Smooth muscle cell of the brain vasculature (primary cell): ENCODE measurements at places on chromosomes 11 and 22.

GRCh38 chr11:119384332-119384731 is 2.8 kb upstream of the USP2 start:
- no peak for DNase-seq

- DNase-seq: no peak
These were observed 229.0 kb upstream of the ZC3H12C start for GRCh38 chr11:109864151-109864661.

DNA sequence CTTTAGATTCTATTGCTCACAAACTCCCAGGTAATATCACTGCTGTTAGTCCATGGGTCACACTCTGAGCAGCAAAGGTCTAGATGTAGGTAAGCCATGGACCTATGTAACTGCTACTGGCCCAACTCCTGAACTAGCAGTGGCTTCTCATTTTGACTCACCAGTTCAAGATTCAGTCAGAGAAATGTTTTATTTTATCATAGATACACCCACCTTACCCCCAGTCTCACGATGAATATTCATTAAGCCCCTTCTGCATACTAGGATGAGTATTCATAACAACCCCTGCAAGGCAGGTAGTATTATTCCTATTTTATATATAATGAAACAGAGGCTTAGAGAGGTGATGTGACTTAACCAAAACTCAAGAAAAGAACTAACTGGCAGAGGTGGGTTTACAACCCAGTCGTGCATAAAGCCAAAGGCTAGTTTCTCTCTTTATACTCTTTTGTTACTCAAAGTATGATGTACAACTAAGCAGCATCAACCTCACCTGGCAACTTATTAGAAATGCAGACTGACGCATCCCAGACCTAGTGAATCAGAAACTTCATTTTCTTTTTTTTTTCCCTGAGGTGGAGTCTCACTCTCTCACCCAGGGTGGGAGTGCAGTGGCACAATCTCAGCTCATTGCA is 957.6 kb upstream of the CCDC90B start:
- DNase-seq: no peak

GRCh38 chr22:36193577-36193976 is 8.0 kb downstream of the APOL4 start:
- no peak for DNase-seq

GRCh38 chr11:124359566-124359965 is 24.7 kb downstream of the OR8B2 start:
- DNase-seq: no peak

- no peak for DNase-seq
These were observed 29.2 kb upstream of the SCN3B start for GRCh38 chr11:123683428-123684170.

DNA sequence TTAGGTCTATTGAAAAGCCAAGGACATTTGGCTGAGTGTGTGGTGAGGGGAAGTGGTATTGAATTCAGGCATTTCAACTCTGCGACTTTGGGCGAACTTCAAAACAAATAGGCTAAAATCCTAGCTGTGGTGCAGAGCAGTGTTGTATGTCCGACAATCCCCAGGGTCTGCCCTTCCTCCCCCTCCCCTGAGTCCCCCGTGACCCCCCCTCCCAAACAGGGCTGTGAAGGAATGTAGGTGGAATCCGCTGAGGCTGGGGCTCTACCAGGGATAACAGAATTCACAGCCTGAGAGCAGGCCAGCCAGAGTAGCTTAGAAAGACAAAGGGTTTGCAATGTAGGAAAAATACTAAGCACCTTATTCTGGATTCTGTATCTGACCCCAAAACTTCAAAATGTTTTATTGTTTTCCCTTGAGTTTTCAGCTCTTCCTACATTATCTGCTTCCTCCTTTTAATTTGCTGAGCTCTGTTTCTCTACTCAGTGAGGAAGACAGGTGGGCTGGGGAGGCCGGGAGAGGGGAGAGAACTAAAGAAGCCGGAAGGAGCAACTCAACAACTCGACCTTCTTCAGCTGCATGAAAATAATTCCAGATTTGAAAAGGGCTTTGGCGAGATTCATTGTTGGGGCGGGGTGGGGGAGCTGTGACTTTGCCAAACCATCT is 315.2 kb downstream of the BLID start:
- peak; percentile 44 for DNase-seq

- DNase-seq: no peak
These were observed 18.4 kb downstream of the BCL9L start for GRCh38 chr11:118907051-118908042.

DNA sequence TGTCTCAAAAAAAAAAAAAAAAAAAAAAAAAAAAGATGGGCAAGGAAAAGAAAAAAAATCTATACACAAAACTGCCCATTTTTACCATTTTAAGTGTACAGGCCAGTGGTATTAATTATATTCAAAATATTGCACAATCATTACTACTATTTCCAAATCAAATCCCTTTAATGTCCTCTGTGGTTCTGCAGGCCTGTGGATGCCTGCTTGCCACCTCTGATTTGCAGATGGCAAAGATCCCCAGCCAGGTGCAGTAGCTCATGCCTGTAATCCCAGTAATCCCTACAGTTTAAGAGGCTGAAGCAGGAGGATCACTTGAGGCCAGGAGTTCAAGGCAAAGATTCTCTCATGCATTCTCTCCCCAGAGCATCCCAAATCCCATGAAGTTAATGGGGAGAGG is 20.2 kb downstream of the RFPL1 start:
- DNase-seq: no peak

- no peak for DNase-seq
These were observed 42.5 kb upstream of the SPATA19 start for GRCh38 chr11:133887692-133888332.

DNA sequence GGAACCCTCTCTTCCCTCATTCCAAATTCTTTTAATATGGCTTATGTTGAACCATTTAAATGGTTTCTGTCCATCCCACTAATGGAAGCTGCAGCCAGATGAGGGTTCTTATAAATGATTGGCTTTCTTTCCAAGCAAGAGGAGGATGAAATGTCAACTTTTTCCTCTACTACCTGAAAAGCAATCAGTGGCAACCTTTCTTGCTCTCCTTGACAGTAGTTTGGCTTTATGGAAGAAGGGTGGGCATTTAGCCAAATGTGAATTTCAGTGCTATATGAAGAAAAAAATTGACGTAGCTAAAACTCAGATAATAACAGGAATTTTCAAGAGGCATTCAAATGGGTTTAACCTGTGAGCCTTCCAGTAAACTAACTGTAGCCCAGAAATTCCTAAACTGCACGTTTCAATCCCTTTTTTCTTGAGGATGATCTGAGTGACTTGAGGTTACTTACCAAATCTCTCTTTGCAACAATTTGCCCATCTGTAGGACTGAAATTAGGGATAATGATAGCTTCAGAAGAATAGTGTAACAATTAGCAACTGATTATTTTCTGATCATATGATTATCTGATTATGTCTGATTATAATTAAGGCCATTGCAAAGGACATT is 90.9 kb downstream of the EXT2 start:
- no peak for DNase-seq

- DNase-seq: peak; percentile 40
These were observed 26.9 kb downstream of the SNAP29 start for GRCh38 chr22:20885557-20886323.

DNA sequence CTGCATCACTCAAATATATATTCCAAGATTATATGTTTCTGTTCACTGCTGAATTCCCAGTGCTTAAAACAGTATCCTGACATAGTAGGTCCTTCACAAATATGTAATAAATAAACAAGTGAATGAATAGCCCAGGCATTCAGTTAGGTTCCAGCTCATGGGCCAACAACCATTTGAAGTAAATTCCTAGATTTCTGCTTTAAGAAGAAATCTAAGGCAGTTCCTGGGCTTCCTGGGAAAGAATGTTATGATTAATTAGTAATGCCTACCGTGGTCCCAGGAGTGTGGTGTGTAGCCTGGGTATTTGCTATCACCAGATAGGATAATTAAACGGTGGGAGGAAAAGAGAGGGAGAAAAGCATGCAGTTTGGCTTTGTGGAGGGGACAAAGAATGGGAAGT is 576.8 kb downstream of the SOX6 start:
- no peak for DNase-seq

GRCh38 chr22:36227806-36228205 is 11.5 kb downstream of the APOL2 start:
- DNase-seq: no peak

- no peak for DNase-seq
These were observed 25.6 kb downstream of the OR2AG2 start for GRCh38 chr11:6746086-6746618.

DNA sequence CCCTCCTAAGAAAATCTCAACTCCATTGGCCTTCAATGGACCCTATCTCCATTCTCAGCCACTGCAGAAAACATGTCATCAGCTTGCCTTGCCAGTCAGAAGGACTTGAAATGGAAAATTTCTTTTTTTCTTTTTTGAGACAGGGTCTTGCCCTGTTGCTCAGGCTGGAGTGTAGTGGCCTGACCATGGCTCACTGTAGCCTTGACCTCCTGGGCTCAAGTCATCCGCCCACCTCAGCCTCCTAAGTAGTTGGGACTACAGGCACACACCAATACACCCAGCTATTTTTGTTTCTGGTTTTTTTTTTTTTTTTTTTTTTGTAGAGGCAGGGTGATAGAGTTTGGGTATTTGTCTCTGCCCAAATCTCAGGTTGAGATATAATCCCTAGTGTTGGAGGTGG is 29.0 kb downstream of the AGBL2 start:
- DNase-seq: no peak

- DNase-seq: no peak
These were observed 9.0 kb upstream of the RCN1 start for GRCh38 chr11:32081901-32082300.

GRCh38 chr22:26461188-26461810 is 22.3 kb downstream of the HPS4 start:
- peak; percentile 2 for DNase-seq

- no peak for DNase-seq
These were observed 14.6 kb downstream of the RBM4 start for GRCh38 chr11:66653123-66653522.

DNA sequence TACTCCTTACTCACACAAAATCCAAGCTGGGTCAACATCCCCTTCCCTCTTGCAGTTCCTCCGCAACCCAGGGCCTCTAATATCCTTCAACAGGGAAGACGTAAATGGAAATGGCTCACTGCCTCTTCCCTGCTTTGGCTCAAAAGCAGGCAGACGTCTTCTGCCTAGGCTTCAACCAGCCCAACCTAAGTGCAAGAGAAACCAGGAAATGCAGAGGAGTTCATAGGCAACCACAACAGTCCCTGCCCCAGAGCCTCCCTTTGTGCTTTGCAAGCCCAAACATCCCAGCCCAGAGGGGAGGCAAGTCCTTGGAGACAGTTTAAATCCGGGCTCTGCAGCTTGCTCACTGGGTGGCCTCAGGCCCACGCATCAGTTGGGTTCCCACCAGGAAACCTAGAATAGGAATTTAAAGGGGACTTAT is 33.3 kb downstream of the CD6 start:
- DNase-seq: no peak

- DNase-seq: no peak
These were observed 25.4 kb upstream of the GSTP1 start for GRCh38 chr11:67558084-67558772.

GRCh38 chr22:21677606-21678443 is 12.0 kb downstream of the PPIL2 start:
- peak; percentile 21 for DNase-seq

- no peak for DNase-seq
These were observed 164.5 kb downstream of the LUZP2 start for GRCh38 chr11:24661331-24661730.

GRCh38 chr22:23787600-23787896 is 782 bp downstream of the SMARCB1 start:
- no peak for DNase-seq

GRCh38 chr11:67033661-67034166 is 10.8 kb downstream of the SYT12 start:
- peak; percentile 78 for DNase-seq

DNA sequence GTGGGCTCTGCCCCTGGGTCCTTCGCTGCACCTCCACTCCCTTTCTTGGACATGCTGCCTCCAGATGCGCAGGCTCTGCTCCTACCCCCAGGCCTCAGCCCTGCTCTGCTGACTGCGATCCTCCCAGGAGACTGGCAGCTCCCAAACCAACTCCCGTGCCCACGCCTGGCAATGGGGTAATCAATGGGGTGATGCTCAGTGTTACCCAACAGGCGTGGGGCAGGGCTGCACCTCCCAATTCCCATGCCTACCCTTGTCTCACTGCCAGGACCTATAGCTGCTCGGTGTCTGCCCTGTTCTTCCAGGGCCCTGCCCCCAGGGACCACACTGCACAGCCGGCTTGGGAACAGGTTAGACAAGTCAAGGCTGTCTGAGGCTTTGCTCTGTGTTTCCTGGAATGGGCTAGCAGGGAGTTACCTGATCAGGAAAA is at the start of gene ALDH3B2:
ALDH3B2 (minus strand) TSS at position 182 of the 430 bp plus-strand sequence. CDS start 7,688 bp downstream, outside the sequence.
- DNase-seq: no peak

GRCh38 chr11:36455658-36456111 is 54.4 kb downstream of the TRAF6 start:
- peak; percentile 95 for DNase-seq

GRCh38 chr11:35178873-35179272 is 39.9 kb downstream of the CD44 start:
- no peak for DNase-seq

GRCh38 chr22:37544955-37545702 is 15.2 kb upstream of the CDC42EP1 start:
- no peak for DNase-seq
